CD4-positive, alpha-beta T cell treated with Interferon alpha-2 for 1 hour (primary cell): ENCODE measurements at places on chromosomes 13 and 19.
A peak's percentile ranks its signal among the peaks of the same experiment; 100 is the strongest.

DNA sequence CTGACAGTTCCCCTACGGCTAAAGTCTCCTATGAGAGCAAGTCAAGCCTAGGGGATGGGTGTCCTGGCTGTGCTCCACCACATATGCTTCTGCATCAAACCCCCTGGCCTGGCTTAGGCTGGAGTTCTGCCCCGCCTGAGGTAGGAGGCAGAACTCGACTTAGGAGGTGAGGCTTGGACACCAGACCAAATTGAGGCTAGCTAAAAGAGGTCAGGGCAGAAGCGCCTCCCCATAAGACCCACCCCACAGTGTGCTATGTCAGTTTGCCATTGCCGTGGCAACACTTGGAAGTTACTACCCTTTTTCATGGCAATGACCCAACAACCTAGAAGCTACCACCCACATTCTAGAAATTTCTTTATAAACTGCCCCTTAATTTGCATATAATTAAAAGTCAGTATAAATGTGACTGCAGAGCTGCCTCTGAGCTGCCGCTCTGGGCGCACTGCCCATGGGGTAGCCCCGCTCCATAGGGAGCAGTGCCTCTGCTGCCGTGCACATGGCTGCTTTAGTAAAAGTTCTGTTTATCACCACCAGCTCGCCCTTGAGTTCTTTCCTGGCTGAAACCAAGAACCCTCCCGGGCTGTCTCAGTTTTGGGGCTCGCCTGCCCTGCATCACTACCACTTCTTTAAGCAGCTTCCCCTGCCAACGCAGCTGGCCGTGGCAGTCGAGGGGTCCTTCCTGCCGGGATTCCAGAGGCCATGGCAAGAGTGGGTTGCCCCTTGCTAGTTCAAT, 20.2 kb downstream of the AP1M1 start:
- DNase-seq: no peak

GRCh38 chr13:23683084-23683483, 112.9 kb downstream of the TNFRSF19 start:
- DNase-seq: no peak

GRCh38 chr13:22846551-22846950, 334.2 kb upstream of the SGCG start:
- no peak for DNase-seq

DNA sequence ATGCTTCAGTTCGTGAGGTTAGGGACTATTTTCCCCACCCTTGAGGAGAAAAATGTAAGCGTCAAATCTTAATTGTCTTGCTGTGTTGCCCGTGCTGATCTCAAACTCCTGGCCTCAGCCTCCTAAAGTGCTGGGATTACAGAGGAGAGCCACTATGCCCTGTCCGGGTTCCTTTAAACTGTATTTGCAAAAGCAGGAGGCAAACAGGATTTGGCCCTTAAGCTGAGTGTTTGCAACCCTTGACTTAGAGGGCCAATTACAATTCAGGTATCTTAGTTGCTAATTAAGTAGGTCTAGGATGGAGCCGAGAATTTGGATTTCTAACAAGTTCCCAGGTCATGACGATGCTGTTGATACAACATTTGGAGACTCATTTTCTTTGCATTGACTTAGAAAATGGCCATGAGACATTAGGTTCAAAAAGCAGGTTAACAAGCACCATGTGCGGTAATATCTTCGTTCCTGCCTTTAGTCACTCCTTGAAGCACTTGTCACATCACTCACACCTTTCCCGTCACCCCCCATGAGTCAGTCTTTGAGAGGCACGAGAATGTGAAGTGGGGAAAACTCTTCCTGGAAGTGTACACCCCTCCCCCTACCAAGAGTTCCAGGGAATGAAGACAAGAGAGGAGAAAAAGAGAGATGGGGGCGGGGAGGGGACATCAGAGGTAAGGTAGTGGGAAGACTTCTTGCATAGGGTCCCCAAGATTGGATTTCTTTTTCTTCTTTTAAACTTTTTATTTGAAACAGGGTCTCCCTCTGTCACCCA, 2.6 kb downstream of the NAPSA start:
- no peak for DNase-seq

GRCh38 chr13:88000239-88000638, 329.1 kb downstream of the SLITRK5 start:
- DNase-seq: no peak

DNA sequence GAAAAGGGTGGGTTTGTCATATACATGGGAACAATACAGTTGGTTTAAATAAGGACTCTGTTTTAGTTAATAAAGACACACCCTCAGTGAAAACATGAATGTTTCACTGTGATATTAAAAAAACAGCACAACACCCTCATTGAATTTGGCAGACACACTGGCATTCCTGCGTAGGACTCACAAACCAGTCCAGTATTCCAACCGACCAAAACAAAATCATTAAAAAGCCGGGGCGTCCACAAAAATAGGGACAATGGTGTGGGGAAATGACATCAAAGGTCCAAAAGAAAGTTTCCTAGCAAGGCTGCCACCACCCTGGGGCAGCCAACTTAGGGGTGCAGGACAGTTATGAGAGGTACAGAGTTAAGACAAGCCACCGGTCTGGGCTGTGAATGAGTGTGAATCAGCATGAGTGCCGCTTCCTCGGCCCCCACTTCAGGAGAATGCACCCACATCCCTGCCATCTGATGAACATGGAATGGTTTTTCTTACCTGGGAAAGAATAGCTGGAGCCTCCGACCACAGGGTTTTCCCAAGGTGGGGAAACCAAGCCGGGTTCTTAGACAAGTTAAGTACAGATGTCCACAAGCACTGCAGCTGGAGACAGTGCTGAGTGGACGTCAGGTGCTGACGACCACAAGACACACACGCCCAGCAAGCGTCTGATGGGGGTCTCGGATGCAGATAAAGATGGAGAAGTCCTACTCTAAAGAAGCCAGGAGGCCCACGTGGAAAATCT, 73.3 kb downstream of the KLF2 start:
- DNase-seq: no peak

GRCh38 chr19:54030895-54031586, 32.7 kb downstream of the VSTM1 start:
- DNase-seq: no peak

- DNase-seq: no peak
These were observed 35.4 kb downstream of the BRD4 start for GRCh38 chr19:15296841-15297415.

DNA sequence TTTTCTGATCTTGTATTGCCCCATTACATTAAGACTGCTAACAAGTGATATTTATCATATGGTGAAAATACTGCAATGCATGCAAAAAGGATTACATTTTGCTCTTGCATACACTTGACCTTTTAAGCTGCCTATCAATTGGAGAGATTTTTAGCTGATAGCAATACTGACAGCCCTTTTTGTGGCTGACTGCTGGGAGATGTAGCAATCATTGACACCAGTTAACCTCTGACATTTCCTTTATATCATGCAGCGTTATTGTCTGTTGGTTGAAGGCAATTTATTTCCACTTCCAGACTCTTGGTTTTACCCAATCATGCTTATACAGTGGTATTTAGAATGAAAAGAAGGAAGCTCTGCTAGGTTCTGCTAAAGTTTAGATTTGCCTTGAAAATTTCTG, 364.0 kb downstream of the LMO7 start:
- DNase-seq: no peak

GRCh38 chr19:32350471-32350865, 5.1 kb downstream of the ZNF507 start:
- DNase-seq: no peak

GRCh38 chr19:6753178-6754031, 13.8 kb downstream of the SH2D3A start:
- DNase-seq: peak; percentile 86

DNA sequence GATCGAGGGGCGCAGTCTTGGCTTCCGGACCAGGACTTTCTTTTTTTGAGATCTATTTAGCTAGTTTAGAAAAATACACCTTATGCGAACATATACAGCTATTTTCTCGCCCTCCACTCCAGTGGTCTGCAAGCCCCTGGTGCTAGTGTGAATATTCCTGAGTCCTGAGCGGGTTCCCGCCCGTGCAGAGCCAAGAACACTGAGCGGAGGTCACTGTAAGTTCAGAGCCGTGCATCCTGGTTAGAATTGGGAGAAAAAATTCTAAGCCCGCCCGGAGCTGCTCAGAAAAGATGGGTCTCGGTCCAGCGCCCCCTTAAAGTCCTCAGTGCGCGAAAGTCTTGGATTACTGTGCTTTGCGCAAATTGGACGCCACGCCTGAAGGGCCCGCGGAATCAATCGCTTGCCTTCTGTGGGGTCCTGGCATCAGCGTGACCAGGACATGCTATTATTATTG, 117.7 kb downstream of the KCNRG start:
- DNase-seq: no peak
